ENCODE measurements at places on chromosomes 11 and 22.

- no peak overlapping the region for H3K27ac ChIP-seq
- no peaks in the 10 kb centered on the region for H3K4me1 ChIP-seq
- H3K4me3 ChIP-seq, result no peak overlapping the region
- H3K36me3 ChIP-seq, result no peaks in the 10 kb centered on the region
These were observed 92.6 kb downstream of the ENTHD1 start for GRCh38 chr22:39800790-39801520.

DNA sequence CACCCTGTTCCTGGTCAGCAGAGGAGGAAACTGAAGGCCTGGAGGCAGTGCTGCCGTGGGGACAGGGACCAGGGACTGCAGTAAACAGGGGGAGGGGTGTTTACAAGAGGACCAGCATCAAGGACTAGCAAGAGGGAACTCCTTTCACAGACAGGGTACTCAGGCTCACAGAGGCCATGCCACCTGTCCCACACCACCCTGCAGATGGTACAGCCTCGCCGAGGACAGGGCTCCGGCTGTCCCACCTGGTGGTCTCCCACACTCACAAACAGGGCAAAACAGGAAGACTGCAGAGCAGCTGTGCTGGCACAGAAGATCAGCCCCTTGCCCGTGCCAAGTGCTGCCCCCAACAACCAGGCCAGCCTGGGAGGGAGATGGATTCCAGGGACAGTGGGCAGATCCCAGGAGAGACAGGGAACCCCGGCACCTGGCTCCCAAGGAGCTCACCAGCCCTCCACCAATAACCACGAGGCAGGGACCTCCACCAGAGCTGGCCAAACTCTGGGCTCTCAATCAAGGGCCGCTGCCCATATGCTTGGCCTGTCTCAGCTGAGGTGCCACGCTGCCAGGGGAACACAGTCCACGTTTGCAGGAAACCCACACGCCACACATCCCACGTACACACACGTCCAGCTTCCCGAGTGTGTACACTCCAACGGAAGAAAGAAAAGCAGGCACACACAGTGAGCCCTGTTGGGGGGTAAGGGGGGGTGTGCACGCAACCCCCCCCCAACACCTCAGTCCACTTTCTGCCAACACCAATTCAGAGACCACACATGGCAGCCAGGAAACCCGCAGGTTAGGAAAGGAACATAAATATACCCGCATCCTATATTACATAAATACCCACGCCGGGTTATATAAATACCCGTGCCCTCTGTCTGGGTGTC lies 2.1 kb downstream of the CSNK1E start:
- peak overlapping the region; percentile 82 for H3K4me3 ChIP-seq
- peaks cover 15% of the 10 kb centered on the region for H3K36me3 ChIP-seq
- no peaks in the 10 kb centered on the region for H3K27me3 ChIP-seq

DNA sequence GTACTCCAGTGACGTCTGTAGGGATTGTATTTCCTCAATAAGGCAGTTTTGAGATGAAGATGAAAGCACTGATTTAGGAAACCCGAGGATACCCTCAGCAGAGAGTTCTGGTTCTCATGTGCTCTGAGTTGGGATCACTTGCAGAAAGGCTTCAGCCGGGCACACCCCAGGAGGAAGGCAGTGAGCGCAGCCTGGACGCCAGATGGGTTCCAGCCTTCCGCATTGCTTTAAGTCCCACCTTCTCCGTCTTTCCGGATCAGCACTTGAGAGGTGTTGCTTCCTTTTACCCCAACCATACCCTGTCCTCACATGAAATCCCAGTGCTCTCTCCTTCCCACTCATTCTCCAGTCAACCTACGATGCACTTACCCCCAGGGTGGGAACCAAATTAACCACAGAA lies 239.5 kb upstream of the CADM1 start:
- no peaks in the 10 kb centered on the region for H3K36me3 ChIP-seq
- DNase-seq, result no peak
- H3K4me1 ChIP-seq, result no peaks in the 10 kb centered on the region
- H3K27ac ChIP-seq, result no peak overlapping the region

- H3K27me3 ChIP-seq, result peaks cover 5% of the 10 kb centered on the region
- H3K27ac ChIP-seq, result no peak overlapping the region
- no peak overlapping the region for H3K4me3 ChIP-seq
- no peak for DNase-seq
- no peaks in the 10 kb centered on the region for H3K4me1 ChIP-seq
These were observed 628 bp upstream of the IGLL1 start for GRCh38 chr22:23580576-23581259.

DNA sequence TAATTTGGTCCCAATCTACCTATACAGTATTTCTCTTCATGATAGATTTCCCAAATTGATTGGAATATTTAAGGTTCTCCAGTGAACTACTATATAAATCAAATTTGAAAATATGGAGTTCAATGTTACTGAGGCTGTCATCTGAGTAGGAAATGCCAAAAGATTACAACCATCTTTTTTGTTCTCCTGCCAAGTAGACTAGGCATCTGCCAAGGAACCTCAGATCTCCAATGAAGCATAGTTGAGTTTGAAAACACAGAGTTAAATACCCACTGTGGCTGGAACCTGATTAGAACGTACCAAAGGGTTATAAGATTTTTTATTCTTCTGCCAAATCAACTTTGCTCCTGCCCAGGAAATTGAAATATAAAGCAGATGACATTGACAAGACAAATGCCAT lies 330.9 kb downstream of the CNTN5 start:
- no peaks in the 10 kb centered on the region for H3K27me3 ChIP-seq
- no peaks in the 10 kb centered on the region for H3K4me1 ChIP-seq
- H3K4me3 ChIP-seq, result no peak overlapping the region
- DNase-seq, result no peak

- H3K27ac ChIP-seq, result peak overlapping the region; percentile 75
- H3K27me3 ChIP-seq, result no peaks in the 10 kb centered on the region
- H3K36me3 ChIP-seq, result peaks cover 27% of the 10 kb centered on the region
- H3K4me1 ChIP-seq, result peaks cover 47% of the 10 kb centered on the region
- peak; percentile 81 for DNase-seq
- H3K4me3 ChIP-seq, result no peak overlapping the region
These were observed 123.8 kb upstream of the SORL1-AS1 start for GRCh38 chr11:121576531-121576930.

DNA sequence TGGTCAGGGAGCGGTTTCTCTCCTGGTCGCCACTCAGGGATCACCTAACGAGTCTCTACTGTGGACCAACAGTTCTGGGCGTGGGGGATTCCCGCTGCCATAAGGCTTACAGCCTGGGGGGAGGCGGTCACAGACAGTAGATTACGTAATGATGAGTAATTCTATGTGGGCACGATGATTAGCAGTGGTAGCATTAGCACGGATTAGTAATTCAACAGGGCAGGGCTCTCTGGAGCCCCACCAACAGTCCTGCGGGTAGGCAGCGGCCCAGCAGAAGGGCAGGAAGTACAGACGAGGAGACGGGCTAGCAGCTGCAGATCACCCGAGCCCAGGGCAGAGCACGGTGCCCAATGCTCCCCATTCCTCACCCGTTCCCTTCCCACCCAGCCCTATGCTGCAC lies 3.6 kb downstream of the SHISAL1 start:
- H3K4me1 ChIP-seq, result no peaks in the 10 kb centered on the region
- H3K27ac ChIP-seq, result no peak overlapping the region
- no peak overlapping the region for H3K4me3 ChIP-seq
- H3K27me3 ChIP-seq, result peaks cover 2% of the 10 kb centered on the region
- no peaks in the 10 kb centered on the region for H3K36me3 ChIP-seq

All from GM12878 (cell line).